Retina (tissue), 1 donor: ENCODE measurements at places on chromosomes 7 and 10.
A peak's percentile ranks its signal among the peaks of the same experiment; 100 is the strongest.

GRCh38 chr10:79246606-79247275, 100.5 kb upstream of the PPIF start:
- peak; percentile 26 for DNase-seq

DNA sequence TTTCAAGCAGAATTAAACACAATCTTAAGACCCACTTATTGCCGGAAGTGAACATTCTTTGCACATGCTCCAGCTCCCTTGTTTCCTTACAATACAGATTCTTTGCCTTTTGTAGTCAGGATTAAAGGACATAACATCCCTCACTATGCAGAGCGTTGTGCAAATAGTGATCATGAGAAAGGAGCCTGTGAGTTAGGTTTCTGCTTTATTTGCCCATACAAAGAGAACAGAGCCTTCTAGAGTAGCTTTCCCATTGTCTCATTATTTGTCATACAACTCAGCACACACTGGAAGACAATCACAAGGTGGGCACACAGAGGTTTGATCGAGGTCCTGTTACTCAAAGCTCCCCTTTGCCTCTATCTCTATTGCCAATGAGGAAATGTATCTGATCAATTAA, 48.2 kb upstream of the WDR11 start:
- DNase-seq = no peak

- no peak for DNase-seq
These were observed 5.5 kb downstream of the CUEDC2 start for GRCh38 chr10:102426803-102427287.

GRCh38 chr10:71223347-71224058, 11.1 kb downstream of the UNC5B start:
- no peak for DNase-seq

DNA sequence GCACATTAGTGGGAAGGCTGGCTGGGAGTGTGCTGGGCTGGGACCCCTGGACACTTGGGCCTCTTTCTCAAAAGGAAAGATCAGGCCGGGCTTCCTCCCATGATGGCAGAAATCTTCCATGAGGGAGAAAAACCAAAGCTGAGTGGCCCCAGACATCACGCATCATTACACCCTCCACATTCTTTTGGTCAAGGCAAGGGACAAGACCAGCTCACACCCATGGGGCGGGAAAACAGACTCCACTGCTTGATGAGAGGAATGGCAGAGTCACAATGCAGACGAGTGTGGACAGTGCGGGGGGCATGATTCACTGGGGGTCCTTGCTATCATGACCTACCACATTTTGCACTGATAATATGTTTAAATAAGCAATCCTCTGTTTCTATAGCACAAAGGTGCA, 73.3 kb downstream of the CREB3L2 start:
- DNase-seq = no peak

- no peak for DNase-seq
These were observed 49.5 kb downstream of the SMURF1 start for GRCh38 chr7:99094401-99094800.

DNA sequence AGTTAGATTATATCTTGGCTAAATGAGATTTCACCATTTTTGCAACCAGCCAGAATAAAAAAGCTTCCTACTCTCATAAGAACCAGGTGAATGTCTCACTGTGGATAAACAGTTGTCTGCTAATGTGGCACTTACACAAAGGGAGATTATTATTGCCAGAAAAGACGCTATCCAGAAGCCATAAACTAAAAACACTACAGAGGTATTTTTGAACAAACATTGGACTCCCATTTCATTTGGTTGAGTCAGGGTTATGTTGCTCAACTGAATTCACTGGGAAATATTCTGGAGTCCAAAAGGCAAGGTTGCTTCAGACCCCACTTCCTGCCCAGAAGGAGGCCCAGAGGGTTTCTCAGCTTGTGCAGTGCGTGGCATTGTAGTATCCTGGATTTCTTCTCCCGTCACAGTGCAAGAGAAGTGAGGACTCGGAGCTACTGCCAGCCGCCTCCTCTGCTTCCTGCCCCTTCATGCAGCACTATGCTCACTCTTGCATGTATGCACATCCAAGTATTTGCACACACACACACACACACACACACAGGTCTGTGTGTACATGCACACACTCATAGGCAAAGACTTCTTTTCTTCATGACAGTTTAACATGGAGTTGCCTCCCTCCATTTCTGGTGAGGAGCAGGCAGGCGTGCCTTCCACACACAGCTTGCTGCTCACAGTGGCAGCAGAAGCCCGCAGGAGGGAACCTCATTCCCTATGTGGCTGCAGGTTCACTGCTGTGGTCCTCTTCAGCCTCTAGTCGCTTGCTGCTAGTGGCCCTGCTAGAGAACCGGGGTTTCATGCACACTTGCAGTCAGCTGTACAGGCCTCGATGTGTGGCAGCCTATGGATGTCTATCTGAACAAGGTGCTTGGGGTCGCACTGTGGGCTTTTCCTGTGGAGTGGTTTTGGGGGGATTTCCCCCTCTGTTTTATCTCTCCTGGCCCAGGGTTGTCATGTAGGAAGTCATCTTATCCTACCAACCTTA, 10.1 kb downstream of the DENND10 start:
- DNase-seq = no peak

GRCh38 chr10:56662765-56663447, 301.8 kb upstream of the ZWINT start:
- no peak for DNase-seq

- no peak for DNase-seq
These were observed 142.3 kb upstream of the BET1 start for GRCh38 chr7:94146408-94146807.

DNA sequence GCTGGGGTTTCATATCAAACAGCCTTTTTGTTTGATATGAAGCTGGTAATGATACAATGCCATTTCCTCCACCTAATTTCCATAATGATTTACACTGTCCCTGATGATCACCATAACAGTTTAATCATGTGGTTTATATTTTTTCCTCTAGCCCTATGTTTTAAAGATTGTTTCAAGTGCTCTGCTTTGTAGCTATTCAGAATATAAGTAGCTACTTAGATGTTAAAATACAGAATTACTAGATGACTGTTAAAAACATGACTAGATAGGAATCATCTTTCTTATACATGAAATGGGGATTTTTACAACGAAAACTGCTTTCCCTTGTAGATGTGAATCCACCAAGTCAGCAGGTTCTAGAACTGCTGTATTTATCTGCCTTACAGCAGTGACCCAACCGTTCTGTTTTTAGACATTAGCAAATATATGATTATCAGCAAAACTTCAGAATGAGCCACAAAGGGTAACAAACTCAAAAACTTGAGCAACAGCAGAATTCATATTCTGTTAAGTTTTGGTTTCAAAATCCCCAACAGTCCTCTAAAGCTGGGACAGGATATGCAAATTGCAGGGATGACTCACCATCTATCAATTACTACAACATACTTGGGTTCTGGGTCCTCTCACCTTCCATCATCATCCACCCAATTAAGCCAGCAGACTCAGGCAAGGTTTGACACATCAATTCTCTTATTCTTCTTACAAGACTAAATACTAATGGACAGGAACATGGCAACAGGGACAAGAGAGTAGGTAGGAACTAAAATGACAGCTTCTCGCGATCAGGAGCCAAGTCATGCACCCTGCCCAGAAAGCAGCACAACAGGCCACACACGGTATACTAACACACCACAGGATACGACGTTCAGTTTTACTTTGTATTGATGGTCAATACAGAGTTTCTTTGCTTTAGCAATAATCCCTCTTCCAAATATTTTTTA, 83.9 kb downstream of the PIP4K2A start:
- no peak for DNase-seq

DNA sequence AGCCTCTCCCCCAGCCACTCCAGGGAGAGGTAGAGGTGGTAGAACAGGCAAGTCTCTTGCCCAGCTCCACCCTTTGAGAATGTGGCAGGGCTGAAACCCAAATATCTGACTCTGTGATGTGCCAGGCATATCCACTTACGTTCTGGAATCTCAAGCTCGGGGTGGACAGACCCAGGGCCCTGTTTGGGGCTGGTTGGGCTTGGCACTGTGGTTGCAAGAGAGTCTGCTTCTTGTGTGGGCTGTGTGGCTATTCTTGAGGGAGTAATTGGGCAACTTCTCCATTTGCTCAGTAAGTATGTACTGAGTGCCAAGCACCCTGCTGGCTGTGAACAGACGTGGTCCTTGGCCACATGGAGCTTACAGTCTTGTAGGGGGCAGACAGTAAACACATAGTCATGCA, 4.7 kb downstream of the UBTD1 start:
- no peak for DNase-seq

- DNase-seq = no peak
These were observed 175.6 kb upstream of the VWC2 start for GRCh38 chr7:49597805-49598204.
